ENCODE measurements at places on chromosomes 7 and 10.

- DNase-seq = no peak
Measured at GRCh38 chr7:92854501-92855238, 18.3 kb upstream of the CDK6 start.

DNA sequence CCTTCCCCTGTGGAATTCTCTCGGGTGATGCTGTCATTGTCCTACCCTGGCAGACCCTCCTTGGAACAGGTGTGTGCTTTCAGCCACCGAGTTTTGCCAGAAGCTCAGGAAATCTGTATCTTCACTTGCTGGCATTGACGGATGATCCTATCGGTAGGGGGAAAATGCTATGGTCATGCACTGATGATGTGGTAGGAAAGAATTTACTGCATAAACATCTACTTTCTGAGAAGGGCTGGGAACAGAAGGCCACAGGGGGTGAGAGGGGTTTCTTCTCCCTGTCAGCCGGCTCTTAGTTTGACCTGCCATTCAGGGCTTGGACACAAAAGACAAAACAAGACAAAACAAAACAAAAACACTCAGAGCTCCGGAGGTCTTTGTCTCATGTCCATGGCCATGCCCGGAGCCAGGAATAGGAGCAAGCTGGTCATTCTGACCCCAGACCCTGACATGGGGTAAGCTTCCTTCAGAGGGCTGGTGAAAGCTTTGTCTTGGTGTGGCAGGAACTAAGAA is 43.6 kb upstream of the CARD11 start:
- no peak for DNase-seq

DNA sequence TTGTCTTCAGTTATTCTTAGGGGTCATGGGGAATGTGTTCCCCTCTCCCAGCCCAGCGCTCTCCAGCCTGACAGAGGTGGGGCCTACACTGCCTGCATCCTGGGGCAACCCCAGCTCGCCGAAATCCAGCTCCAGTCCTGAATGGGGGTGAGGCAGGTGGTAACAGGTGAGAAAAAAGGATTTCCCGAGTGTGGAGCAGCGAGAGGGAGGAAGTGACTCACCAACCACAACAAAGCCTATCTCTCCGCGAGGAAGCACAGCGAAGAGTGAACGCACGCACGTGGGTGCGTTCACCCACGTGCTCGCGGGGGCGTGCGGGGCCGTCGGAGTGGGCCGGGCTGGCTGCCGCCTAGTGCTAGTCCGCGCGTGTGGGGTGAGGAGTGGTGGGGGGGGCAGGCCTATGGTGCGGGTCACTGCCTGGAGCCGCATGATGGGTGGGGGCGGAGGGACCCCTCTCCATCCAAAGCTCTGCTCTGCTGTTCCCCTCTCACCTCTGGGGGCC is 855 bp upstream of the PALD1 start:
- DNase-seq = peak; percentile 10

DNA sequence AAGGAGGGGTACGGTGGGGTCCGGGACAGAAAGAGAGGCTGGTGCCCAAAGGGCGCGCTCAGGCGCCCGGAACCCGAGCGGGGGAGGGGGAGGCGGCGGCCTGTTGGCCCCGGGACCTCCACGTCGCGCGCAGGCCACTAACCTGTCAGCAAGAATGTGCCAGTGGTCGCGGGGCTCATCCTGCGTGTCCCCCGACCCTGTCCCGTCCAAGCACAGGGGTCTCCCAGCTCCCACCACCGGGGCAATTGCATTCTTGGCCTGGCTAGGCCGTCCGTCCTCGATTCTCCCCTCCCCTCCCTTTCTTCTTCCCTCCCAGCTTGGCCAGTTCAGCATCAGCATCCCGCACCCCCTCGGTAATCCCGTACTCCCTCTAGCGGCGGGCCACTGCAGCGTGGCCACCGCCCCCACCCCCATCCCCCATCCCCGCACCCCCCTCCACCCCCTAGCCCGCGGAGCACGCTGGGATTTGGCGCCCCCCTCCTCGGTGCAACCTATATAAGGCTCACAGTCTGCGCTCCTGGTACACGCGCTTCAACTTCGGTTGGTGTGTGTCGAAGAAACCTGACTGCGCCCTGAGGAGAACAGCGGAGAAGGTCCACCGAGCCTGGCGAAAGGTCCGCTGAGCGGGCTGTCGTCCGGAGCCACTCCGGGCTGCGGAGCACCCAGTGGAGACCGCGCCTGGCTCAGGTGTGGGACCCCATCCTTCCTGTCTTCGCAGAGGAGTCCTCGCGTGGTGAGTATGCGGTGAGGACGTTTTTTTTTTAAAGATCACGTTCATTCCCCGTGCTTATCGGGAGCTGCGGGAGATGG is at the start of gene SGCE:
SGCE (minus strand) TSS at position 286 of the 810 bp plus-strand sequence; CDS start at position 251, 35 bp downstream.
- peak; percentile 63 for DNase-seq

DNA sequence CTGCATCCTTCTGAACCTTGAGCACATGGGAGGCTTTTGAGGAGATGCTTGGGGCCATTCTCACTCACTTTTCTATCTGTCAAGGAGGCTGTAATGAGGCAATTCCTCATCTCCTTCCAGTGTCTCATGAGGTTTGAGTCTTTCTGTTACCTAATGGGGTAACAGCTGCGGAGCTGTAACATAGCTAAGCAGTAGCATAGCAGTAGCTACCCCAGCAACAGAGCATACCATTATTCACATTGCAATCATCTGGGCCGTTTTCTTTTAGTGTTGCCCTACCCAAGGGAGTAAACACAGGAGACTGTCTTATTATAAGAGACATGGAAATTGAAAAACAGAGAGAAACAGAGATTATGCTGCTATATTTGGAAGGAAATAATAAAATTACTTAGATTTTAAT is 68.7 kb downstream of the AKR1D1 start:
- no peak for DNase-seq

- no peak for DNase-seq
Measured at GRCh38 chr7:133609806-133610205, 356.9 kb downstream of the EXOC4 start.

DNA sequence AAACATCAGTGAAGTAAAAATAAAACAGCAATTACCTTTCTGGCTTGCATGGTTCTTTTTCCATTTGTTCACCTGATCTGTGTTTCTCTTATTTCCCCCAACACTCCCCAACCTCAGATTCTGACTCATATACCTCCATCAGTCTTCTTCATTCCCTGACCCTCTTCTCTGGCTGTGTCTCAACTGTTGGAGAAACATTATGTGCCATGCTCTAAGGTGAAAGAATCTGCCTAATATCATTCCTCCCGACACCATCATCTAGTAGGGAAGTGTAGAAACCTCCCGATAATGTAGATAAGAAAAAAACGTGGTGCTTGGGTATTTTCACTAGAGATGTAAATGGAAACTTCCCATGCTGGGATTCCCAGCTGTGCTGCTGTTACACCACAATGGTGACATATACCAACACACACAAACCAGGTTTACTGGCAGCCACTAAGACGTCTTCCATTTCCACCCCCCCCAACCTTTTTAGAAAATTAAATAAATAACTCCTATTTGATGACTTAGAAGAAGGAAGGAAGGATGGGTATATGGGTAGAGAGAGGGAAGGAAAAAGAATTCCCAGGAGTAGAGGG is 63.4 kb downstream of the OSBPL3 start:
- DNase-seq = no peak

- no peak for DNase-seq
Measured at GRCh38 chr10:70357565-70357964, 24.9 kb downstream of the LRRC20 start.

- no peak for DNase-seq
Measured at GRCh38 chr7:153276394-153276793, 516.8 kb downstream of the ACTR3B start.

DNA sequence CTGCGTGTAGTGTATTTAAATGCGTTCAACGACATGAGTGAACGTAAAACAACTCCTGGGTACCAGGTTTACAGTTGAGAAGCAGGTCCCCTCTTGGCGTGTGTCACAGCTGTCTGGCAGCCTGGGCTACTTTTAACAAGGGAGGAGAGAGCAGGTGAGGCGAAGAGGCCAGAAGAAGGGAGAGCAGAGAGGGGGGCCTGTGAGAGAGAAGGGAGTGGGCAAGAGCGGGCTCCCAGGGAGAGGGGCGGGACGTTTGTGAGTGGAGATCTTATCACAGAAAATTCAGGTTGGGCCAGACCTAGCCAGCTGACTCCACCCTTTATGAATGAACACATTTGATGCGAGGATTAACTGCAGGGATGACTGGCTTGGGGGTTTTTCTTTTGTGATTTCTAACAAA is 154.0 kb downstream of the CAMK1D start:
- no peak for DNase-seq

- DNase-seq = no peak
Measured at GRCh38 chr7:1364068-1364905, 95.0 kb downstream of the MICALL2 start.

DNA sequence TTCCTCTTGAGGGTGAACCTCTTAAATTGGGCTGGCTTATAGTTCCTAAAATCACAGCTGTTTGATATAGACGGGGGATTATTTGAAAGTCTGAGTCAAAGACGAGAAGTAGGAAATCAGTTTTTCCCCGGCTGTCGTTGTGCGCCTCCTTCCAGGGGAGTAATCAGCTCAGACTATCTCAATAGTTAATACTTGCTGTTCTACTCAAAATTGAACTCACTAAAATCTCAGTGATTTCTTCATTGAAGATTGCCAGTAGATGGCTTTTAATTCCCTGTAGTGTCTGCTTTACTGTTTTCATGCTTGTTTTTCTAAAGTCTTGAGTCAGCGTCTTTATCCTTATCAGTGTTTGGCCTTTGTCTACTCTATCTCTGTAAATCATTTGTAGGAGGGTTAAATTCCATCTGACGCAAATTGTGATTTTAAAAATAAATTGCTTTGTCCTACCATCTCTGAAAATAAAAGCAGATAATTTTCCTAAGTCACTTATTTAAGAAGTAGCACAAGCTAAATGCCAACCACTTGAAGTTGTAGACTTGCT is 47.3 kb downstream of the CNNM2 start:
- no peak for DNase-seq

- DNase-seq = no peak
Measured at GRCh38 chr10:47024046-47024322, 112.8 kb downstream of the PTPN20 start.

- no peak for DNase-seq
Measured at GRCh38 chr10:114322344-114322743, 82.0 kb downstream of the AFAP1L2 start.

DNA sequence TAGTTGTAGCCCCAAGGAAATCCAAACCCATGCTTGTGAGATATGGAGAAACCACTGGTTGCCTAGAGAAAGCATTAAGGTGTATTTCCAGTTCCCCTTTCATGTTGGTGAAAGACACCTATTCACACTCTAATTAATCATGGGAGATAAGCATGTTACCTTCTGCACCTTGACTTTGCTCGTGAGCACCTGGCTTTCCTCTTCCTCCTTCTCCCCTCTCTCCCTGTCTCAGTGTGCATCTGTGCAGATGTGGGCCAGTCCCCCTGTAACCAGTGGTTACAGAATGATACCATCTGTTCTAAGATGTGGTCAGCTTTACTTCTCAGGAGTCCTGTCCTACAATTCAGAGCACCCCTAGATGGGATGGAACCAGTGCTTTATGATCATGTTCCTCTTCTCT is 160.6 kb downstream of the LCOR start:
- DNase-seq = no peak

GRCh38 chr10:133335246-133336117 is 1.2 kb downstream of the CALY start:
- no peak for DNase-seq

DNA sequence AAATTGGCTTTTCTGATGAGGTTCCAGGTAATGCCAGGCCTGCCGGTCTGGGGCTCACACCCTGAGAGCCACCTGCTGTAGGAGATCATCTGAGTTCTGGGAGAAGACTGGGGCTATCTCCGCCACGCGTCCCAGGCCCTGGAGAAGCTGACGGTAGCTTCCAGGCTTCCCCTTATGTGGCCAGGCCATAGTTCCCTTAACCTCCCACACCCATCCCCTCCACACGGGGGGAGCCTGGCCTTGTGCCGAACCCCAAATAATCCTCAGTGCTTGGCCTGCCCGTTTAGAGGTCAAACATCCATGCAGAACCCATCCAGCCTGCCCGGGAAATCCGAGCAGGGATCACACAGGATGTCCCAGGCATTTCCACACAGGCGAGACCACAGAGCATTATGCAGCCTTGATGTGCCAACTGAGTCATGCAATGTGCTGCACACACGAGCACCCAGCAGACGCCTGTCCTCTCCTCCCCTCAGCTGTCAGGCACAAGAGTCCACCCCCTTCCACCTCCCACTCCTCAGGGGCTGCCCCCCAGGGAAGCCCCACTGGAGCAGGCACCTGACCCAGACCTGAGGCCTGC is 176.2 kb downstream of the PRKAG2 start:
- DNase-seq = no peak

All from amygdala (tissue), 56 donors.